ENCODE measurements at places on chromosomes 6 and 20.

DNA sequence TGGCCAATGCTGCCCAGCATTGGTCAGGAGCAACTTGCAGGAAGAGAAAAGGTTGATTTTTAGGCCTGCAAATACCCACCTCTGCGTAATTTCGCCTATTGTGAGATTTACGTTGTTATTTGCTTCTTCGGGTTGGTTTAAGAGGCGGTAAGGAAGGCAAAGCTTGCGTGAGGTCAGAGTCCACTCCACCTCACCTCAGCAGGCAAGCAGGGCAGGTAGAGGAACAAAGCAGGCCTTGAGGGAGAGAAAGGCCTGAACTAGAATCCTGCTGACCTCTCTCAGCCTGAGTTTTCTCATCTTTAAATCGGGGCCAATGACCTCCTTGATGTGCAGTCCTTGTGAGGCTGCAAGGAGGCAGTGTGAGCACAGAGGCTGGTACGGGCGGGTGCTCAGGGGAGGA is 239.1 kb downstream of the CDC5L start:
- DNase-seq: no peak

- DNase-seq: peak; percentile 20
Observed at GRCh38 chr20:35269055-35269781, 8.7 kb downstream of the MMP24OS start.

DNA sequence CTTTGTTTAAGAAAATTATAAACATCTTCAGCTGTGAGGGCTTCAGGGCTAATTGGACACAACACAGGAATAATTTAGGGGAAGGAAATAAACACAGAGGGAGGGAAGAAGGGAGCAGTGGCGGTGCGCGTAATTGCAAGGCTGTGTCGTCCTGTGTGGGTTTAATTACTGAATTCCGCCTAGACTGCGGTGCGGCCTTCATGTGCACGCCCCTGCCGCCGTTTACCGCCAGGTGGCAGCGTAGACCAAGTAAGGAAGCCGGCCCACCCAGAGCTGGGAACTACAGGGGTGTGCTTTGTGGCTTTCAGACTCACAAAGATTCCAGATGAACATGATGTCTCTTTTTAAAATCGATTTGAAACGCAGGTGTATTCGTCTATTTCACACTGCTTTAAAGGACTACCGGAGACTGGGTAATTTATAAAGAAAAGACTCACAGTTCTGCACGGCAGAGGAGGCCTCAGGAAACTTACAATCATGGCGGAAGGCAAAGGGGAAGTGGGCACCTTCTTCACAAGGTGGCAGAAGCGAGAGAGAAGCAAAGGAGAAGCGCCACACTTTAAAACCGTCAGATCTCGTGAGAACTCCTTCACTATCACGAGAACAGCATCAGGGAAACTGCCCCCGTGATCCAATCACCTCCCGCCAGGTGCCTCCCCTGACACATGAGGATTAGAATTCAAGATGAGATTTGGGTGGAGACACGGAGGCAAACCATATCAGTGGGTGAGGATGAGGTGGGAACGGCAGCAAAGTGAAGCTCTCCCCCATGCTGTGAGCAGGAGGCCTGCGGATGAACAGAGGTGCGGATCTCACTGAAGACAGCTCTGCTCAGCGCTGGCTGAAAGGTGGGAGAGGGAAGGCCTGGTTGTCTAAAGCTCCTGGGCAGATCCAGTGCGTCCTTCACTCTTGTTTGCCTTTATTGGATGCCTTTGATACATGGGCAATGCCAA is 222.0 kb upstream of the PDE10A start:
- peak; percentile 58 for DNase-seq

DNA sequence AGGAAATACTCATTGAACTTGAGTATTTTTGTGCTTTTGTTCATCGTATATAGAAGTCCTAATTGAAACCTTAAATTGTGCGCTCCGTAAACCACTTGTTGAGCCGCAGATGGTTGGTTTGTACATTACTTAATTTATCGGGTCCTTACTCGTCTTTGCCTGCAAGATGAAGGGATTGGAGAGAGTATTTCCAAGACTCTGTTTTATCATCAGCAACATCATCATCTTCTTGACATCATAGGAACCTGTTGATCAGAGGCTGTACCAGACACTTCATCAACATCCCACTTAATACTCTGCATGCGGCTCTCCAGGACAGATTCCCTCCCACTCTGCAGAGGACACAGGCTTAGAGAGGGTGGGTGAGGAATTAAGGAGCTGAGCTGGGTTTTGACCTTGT is 28.6 kb downstream of the TIAM2 start:
- DNase-seq: no peak

- DNase-seq: peak; percentile 75
Observed at GRCh38 chr20:63626424-63627128, at the start of gene GMEB2. TSS of gene GMEB2 (minus strand) at chr20:63627101. CDS start at chr20:63619397, 7,704 bp downstream.

- no peak for DNase-seq
Observed at GRCh38 chr20:36688630-36689029, 42.6 kb upstream of the SLA2 start.

DNA sequence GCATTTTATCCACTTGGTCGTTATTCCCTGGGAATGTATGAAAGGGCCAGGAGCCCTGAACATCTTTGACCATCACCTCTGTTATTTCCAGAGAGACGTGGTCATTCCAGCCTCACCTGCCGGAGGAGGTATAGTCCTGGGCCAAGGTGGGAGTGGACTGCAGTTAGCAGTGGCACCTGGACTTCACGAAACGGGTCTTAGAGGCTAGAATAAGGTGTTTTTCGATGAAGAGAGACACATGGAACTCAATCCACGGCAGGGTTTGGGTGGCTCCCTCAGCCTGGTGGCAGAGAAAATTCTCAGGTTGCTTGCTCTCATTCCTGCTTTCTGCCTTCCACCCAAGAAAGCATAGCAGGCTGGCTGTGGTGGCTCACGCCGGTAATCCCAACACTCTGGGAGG is 48.0 kb downstream of the BMP6 start:
- no peak for DNase-seq

DNA sequence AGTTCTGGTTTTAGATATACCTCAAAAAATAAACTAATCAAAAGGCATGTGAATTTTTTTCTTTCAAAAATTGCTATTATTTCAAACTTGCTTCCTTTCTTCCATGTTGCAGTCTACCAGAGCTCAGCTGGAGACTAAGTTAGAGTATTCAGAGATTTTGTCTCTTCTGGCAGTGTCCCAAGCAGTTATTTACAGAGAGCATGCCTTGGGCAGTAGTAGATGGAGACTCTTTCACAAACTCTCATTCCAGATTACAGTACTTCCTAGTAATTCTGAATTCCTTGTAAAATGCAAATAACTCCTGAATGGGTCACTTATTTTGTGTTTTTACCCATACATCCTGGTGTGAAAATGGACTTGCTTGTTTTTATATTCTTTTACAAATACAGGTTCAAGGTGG is 703.4 kb downstream of the EPHA7 start:
- no peak for DNase-seq

DNA sequence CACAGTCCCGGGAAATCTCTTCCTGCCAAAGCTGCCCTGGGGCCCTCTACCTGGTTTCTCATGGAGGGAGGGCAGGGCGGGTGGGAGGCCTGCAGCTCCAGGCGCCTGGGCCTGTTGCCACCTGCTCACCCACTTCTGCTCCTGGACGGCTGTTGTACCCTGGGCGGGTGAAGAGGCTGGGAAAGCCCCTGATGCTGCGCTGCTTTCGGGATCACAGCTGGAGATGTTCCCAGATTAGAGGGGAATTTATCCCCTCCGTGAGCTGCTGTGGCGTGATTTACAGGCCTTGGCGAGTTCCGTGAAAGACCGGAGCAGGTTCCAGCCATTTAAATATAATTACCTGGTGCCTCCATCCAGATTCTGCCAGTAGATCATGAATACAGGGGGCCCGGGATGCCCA is 12.3 kb upstream of the VSTM2L start:
- no peak for DNase-seq

DNA sequence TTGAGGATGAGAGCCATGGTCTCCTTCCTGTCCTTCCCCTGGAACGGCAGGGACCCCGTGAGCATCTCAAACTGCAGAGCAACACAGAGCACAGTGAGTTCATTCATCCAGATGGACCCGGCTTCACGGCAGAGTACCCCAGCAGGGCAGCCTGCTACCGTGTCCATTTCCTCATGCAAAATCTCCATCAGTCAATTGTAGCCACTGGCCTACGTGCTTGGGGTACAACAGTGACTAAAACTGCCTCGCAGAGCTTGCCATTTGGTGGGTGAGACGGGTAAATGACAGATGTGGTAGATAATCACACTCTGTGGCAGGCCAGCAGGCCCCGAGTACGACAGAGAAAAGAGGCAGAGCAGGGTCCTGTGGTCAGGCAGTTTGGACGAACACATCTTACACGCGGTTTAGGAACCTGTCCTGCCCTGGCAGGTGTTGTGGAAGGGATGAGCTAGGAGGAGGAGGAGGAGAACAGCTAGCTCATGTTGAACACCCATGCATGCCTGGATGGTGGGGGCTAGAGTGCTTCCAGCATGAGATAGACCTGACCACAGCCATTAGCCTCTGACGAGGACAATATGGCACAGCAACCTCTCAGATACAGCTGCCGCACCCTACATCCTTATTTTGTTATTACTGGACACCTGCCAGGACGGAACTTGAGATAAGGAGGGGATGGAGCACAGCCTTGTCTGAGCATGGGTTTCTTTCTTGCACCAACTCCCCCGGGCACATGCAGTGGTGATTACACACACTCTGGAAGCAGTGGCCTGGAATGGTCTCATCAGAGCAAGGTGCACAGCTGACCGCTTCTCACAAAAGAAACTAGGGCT is 95.6 kb downstream of the RAMACL start:
- no peak for DNase-seq

DNA sequence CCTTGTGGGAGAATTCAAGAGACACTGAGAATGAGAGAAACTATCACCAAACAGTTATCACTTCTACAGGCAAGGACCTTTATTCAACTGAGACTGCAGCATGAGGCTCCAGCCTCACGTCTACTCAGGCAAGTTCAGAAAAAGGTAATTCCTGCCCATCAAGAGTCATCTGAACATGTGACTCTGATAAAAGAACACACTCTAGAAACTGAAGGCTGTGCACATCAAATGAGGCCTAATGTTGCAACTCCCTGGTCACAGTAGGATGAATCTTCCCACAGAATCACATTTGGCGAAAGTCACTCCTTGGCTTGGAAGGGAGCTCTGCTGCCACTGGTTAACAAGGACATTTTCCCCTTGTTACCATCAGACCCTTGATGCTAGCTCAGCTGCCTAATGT is 71.2 kb upstream of the EMILIN3 start:
- no peak for DNase-seq

All from T-helper 2 cell treated with Interferon-gamma antibody and Interleukin-4, amounts not matched to agents 5 μg/mL and 100 μg/mL, for 36 hours (primary cell).